8988T (cell line): ENCODE measurements at places on chromosomes 16 and 17.

DNA sequence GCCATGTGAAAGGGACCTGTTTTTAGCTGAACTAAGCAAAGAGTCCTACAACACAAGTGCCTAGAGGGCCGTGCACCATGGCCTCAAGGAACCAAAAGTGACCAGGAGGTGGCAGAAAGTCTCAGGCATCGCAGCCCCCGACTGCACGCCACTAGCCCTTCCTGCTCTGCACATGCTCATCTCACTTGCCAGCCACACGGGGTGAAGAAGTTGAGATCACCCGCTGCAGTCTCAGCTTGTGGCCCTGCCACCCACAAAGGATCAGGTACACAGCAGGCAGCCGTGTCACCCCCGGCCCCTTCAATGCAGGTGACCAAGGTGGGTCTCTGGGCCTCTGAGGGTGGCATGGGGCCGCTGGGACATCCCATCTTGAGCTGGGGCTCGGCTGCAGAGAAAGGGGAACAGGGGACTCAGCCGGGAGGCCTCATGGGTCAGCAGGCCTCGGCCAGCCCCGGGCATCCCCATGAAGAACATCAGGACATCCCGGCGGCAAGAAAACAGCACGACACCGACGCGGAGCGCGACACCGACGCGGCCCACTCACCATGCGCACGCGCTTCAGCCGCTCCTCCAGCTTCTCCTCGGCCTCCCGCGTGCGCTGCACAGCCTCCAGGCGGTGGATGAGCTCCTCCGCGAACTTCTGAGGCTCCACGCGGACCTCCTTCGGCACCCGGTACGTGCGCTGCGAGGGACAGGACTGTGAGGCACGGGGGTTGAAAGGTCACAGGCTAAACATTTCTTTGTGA, 21.0 kb downstream of the PDIA2 start:
- DNase-seq = no peak

DNA sequence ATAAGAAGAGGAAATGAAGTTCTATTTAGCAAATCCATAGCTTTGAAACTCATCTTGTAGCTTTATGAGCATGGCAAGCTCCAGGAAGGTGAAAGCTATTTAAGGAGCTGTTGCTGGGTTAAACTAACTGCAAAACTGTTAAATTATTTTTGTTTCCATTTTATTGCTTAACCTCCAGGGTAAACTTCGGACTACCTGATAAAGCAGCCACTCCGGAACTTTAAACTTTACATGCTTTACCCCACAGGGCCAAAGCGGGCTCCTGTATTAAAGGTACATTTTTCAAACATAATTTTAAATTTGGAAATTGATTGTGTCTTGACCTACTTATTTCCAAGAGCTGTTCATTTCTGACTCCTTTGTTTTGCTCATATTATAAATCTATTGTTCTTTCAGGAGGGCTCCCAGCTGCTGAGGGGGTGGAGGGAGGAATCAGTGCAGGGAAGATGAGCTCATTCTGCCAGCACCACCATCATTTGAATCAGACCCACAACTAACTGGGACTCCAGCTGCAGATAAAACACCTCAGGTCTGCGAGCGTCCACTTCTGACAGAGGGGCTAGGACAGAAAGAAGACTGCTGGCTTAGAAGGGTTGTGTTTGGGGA, 157.9 kb downstream of the IRX3 start:
- DNase-seq = no peak

- DNase-seq = peak; percentile 27
Measured at GRCh38 chr17:58112970-58113631, 29.9 kb downstream of the DYNLL2 start.

DNA sequence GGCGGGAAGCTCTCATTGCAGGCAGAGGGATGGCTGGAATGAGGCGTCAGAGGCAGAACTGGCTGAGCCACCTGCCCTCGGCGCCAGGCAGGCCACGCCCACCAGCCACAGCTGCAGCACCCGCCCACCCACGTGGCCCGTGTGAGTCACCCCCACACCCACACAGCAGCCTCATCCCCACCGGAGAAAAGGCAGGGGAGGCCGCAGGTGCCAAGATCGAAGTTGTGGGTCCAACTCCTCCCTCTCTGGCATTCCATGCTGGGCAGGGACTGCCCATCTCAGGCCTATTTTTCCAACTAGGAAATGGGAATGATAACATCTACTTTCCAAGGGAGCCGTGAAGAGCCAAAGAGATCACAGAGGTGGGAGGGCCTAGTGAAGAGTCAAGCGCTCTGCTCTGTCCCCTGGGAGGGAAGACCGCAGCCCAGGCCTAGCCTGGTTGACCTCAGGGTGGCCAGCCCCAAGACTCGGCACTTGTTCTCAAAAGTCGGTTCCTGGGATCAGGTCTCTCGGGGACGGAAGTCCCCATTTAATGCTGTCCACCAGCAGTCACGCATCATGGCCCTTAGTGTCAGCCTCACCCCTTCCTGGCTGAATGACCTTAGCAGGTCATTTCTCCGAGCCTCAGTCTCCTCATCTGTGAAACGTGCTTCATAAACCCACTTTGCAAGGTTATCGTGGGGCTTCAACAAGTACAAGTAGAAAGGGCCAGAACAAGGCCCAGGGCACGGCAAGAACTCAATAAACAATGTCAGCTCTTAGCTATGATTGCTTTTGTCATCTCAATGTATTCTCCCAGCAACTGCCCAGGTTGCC, at the start of gene TRPV3:
TSS of gene TRPV3 (minus strand) at position 45 of the 816 bp plus-strand sequence. CDS start 2,962 bp downstream, outside the sequence.
- DNase-seq = no peak

GRCh38 chr17:77594416-77595209, 363.9 kb upstream of the TNRC6C start:
- DNase-seq = no peak

DNA sequence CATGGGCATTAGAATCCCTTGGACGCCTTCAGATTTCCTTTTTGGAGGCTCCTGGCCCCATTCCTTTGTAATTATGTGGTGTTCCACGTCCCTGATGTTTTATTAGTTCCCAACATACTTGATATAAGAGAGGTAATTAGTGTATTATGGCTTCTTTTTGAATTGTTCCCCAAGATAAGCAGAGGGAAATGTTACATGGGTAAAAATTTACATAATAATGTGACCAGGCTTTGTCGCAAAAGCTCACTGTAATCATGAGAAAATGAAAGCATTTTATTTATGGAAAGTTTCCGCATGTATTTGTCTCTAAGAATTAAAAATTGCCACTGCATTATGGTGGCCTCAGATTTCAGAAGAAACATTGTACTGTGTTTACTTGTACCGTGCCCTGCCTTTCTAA, 177.8 kb downstream of the PRKCA start:
- DNase-seq = no peak

DNA sequence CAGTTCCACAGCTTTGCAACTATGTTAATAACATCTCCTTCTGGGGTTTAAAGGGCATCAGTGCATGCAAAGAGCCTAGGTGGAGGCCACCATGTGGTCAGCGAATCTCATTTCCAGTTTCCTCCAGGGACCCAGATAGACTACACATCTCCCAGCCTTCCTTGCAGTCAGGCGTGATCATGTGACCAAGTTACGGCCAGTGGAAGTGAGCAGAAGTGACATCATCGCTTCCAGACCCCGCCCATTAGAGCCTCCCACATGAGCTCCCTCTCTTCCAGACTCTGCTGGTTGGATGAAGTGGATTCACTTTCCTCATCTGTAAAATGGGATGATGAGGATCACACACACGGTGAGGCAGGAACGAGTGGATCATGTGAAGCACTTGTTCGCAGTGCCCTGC, 27.4 kb upstream of the KDM8 start:
- DNase-seq = no peak

GRCh38 chr17:13580790-13581189, 20.9 kb downstream of the HS3ST3A1 start:
- DNase-seq = no peak

DNA sequence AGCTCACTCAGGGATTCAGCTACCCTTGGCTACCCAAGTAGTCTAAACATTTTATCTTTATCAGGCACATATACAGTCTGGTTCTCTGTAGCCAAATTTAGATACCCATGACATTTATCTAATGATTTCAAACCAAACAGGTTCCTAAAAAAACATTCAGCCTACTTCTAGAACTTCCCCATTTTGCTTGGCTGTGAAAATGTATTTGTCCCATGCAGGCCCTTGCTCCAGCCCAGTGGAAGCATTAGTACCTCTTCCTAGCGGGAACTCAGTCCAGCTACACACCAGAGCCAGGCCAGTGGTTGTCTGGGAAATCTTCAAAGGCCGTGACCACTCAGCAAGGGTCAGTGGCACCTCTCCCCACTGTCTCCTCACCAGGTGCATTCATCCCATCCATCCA, 26.2 kb upstream of the NAGLU start:
- DNase-seq = no peak

- no peak for DNase-seq
Measured at GRCh38 chr16:35523991-35524390, 2064.6 kb downstream of the TP53TG3F start.

- DNase-seq = no peak
Measured at GRCh38 chr16:89155851-89156739, 15.5 kb upstream of the CDH15 start.

- DNase-seq = peak; percentile 99
Measured at GRCh38 chr16:1105888-1106620, 10.0 kb upstream of the C1QTNF8 start.

GRCh38 chr17:39183045-39183444, 14.4 kb downstream of the CACNB1 start:
- DNase-seq = no peak

GRCh38 chr17:37756051-37756450, 11.2 kb upstream of the HNF1B start:
- DNase-seq = no peak

DNA sequence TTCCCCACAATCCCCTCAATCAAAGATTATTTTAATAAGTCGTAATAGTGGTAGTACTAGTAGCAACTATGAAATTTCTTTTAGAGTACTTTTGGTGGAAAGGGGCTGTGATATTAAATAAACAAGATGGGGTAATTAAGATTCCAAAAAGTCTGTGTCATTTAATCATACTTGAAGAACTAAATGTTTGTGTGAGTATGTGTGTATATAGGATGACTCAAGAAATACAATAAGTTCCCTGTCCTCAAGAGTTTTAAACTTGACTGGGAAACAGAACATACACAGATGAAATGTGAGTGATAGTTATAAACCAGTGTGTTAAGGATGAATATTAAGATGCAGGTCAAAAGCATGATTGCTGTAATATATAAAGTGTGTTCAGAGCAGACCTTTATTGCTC, 2.3 kb downstream of the ALDH3A2 start:
- DNase-seq = no peak

DNA sequence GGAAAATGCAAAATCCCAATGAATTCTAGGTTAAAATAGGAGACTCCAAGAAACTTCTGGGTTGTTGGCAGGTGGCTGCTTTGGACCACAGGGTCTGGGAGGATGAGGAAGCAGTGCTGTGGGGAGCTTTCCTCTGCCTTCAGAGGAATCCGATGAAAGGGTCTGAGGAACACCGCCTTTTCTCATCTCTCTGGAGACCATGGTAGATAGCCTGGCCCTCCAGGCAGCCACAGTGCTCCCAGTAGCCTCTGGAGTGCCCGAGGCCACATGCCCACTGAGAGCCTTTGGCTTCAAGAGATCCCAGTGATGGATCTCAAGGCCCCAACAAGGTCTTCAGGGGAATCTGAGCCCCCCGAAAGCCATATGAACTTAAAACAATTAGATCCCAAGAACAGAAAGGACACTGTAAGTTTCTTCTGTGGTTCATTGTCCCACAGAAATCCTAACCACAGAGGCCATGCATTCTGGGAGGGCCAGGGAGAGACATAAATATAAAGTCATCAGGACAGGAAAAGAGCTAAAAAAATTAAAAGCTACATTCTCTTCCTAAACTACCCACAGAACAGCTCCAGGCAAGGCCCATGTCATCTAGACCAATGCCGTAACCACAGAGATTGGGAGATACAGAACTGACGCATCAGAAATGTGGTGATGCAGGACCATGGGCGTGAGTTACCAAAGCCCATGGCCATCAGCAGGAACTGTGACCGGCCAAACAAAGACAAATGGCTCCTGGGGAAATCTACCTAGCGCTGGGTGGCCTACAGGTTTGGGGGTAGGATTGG, 24.3 kb downstream of the TK2 start:
- no peak for DNase-seq

GRCh38 chr16:66265556-66266141, 100.8 kb upstream of the CDH5 start:
- DNase-seq = no peak

DNA sequence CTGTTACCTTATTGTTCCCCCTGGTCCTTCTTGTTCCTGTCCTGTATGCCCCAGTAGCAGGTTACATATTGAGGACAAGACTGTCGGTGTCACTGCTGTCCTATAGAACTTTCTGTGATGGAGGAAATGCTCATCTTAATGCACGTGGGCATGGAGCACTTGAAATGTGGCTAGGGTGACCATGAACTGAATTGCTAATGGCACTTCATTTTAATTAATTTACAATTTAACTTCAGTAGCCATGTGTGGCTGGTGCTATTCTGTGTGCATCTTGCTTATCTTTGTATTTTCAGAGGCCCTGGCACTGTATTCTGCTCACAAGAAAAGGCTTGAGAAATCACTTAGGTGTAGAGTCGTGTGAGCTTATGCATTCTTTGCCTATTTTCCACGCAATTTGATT, 125.2 kb downstream of the MSI2 start:
- DNase-seq = no peak

- DNase-seq = no peak
Measured at GRCh38 chr16:6374821-6375220, 957.8 kb upstream of the RBFOX1 start.
